ENCODE measurements at places on chromosomes 2 and 18.

DNA sequence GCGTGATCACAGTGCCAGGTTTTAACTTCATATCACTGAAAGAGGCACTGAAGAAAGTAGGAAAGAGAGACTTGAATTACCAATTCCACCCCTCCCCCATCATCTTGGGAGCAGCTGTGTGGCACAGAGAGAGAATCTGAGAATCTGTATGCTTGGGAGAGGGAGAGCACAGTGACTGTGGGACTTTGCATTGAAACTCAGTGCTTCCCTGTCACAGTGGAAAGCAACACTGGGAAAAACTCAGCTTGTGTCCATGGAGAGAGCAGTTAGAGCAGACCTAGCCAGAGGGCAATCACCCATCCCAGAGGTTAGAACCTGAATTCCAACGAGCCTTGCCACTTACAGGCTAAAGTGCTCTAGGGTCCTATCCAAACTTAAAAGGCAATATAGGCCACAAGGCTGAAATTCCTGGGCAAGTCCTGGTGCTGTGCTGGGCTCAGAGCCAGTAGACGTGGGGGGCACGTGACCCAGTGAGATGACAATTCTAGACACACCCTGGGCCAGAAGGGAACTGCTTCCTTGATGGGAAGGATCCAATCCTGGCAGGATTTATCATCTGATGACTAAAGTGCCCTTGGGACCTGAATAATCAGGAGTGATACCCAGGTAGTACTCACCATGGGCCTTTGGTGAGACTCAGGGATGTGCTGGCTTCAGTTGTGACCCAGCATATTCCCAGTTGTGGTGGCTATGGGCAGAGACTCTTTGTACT is 15.5 kb upstream of the ABCB11 start:
- DNase-seq, result no peak

GRCh38 chr2:43636621-43637020 is 439 bp upstream of the PLEKHH2 start:
- DNase-seq, result no peak

GRCh38 chr18:3008541-3008940 is 4.4 kb downstream of the LPIN2 start:
- DNase-seq, result no peak

DNA sequence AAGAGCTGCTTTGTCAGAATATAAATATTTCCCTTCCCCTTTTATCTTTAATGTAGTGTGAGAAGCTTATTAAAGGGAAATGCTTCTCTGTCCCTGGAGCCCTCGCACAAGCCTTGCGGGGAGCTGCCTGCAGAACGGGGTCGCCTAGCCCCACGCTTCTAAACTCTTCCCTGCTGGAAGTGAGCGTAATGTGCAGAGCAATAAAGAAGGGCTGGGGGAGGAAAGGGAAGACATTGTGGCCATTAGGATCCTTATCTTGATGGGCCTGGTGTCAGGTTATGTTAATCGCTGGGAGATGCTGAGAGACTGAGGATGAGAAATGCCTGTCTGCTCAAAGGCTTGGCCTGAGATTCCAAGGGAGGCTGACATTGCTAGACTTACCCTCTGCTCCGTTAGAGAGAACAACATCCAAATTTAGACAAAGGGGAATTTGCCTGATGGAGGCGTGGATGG is 18.9 kb upstream of the FZD7 start:
- no peak for DNase-seq

GRCh38 chr2:237702441-237703391 is 75.3 kb downstream of the LRRFIP1 start:
- no peak for DNase-seq

GRCh38 chr18:34991561-34991960 is 49.7 kb upstream of the MAPRE2 start:
- DNase-seq, result no peak

DNA sequence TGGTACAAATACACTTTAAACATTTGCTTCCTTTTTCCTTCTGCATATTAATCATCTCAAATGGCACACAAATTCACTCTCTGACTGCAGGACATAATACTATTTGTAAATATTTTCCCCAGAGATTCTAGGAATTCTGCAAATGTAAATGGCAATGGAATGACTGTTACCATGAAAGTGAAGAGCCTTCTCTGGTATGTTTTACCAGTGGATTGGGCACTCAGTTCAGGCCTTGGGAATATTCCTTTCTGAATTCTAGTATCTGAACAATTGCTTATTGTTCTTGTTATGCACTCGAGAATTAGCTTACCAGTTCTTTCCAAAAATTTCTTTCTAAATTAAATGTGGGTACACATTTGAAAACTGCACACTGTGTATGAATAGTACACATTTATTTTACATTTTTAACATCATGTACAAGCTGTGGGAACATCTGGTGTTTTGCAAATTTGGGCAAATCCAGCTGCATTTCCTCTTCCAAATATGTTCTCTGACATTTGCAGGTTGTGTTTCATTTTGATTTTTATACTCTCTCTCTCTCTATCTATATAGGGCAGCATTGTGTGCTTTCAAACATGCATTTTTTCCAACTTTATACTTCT is 289.1 kb downstream of the NBAS start:
- no peak for DNase-seq

DNA sequence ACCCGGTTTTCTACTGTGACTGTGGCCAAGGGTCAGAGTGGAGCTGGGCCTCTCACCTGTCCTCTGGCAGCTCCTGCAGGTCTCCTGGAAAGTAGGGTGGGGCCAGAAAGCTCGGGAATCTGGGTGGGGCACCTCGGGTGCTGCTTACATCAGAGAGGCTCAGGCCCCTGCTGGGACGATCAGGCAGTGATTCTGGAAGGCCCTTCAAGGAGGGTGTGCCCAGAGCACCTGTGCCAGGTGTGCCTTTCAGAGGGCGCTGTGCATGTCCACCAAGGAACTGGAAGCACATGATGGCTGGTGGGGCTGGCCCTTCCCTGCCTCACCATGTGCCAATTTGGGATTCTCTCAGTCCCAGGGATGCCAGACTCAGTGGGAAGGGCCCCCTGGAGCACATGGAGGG is 44.0 kb downstream of the ATP6V1C2 start:
- DNase-seq, result no peak

- no peak for DNase-seq
Observed at GRCh38 chr2:230614913-230615332, 97.7 kb upstream of the CAB39 start.

DNA sequence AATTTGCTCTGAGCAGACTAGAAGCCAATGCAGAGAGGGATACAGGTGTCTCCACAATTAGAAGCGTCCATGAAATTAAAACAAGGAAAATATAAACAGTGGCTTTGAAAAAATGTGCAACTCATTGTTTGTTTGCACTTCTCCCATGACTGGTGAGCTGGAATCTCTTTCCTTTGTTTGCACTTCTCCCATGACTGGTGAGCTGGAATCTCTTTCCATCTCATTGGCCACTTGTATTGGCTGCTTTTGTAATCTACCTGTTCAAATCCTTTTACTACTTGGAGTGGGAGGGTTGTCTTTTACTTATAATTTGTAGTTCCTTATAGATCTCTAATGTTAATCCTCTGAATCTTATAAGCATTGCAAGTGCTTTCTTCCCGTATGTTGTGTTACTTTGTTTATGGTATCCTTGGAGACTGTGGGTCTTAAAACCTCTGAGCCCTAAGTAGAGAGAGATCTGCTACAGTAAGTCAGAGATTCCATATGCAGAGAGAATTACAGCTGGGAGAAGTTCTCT is 94.1 kb downstream of the RTN4 start:
- DNase-seq, result no peak

DNA sequence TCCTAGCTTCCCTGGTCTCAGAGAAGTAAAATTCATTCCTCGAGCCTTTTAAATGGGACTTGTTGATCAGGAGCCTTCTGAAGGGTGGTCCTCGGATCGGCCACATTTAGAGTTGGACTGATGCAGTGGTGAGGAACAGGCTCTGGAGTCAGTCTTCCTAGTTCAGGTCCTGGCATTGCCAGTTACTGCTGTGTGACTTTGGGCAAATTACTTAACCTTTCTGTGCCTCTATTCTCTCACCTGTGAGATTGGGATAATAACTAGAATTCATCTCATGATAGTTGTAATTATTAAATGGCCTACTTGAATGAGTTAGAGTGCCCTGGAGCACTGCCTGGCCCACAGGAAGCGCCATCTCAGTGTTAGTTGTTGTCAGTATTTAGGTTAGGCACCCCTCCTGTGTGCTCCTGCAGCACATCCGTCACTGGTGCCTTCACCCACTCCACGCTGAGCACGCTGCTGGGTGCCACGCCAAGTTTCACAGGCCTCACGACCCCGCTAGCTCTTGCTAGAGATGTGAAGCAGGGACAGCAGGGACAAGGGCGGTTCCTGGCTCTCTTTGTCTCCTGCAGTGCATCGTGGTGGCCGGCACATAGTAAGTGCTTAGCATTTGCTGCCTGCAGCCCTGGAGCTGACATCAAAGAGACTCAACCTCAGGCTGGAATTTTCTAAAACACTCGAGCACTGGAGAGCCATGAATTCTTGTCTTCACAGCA is 122.9 kb downstream of the FAM210A start:
- no peak for DNase-seq

- no peak for DNase-seq
Observed at GRCh38 chr2:229752970-229753729, 38.8 kb upstream of the DNER start.

DNA sequence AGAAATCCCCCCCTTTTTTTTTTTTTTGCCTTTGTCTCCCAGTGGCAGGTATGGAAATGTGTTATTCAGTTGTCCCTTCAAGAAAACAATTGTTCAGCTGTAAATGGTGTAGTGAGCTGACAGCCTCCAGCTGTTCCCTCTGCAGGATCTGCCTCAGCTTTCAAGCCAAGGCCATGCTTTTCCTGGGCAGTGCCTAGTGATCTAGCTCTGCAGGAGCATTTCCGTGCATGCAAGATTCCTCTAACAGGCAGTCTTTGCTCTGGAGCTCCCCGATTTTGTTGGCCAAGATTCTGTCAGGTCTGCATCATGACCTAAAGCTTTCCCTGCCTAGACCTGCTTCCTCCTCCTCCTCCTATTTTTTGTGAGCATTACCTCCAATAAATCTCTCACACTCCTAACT is 300.7 kb upstream of the UBE2E3 start:
- no peak for DNase-seq

GRCh38 chr18:73924836-73925235 is 222.8 kb downstream of the FBXO15 start:
- DNase-seq, result no peak

- no peak for DNase-seq
Observed at GRCh38 chr2:88831792-88832248, 140.3 kb downstream of the RPIA start.

GRCh38 chr18:59957957-59958356 is 58.2 kb downstream of the PMAIP1 start:
- no peak for DNase-seq

DNA sequence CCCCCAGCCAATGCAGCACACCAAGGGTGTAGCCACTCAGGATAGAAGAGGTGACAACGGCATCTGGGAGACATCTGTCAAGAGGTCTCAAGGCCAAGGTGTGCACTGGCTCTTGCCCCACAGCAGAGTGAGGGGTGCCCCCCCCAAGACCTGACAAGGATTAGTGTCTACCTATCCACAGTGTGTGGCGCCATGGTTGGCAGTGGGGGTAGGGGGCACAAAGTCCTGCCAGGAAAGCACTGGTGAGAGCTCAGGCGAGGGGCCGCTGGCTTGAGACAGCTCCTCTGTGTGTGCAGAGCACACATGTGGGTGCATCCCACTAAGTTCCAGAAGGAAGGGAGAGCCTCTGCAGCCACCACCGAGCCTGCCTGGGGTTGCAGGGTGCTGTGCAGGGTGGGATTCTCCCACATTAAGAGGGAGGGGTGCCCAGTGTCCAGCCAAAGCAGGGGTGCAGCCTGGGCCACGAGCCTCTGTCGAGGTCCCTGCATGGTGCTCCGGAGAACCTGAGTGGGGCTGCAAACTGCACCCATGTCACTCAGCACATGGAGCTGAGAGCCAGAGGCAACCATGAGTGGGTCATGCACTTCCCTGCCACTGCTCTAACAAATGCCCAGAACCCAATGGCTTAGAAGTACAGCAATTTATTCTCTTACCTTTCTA is 311.2 kb upstream of the HDAC4 start:
- DNase-seq, result no peak

- DNase-seq, result no peak
Observed at GRCh38 chr2:223855426-223855825, 18.0 kb upstream of the AP1S3 start.

All from stimulated activated CD8-positive, alpha-beta memory T cell treated with anti-CD3 and anti-CD28 coated beads, Interleukin-4, amount 100 ng/mL, for 1 hour (primary cell).